Stimulated activated CD8-positive, alpha-beta memory T cell treated with anti-CD3 and anti-CD28 coated beads, Interleukin-15, amount 100 ng/mL, for 48 hours (primary cell): ENCODE measurements at places on chromosomes 2 and 18.

DNA sequence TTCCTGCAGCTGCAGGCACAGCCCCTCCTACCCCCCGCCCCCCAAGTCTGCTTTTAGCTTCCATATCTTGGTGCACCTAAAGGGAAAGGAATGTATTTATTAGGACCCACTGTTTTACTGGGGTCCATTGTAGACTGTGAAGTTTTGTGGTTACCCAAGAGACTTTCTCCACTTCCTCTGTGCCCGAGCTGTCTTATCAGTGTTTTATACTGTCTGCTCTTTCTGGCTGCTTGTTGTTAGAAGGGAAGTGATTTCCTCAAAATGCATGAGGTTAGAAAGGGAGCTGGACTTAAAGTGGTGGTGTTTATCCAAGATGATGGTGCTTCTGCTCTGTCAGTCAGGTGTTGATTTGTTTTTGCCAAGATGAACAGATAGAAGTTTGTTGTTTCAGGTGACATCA is 85.0 kb downstream of the PTH2R start:
- no peak for DNase-seq

- DNase-seq = no peak
Observed at GRCh38 chr2:29951576-29951975, 30.2 kb upstream of the ALK start.

GRCh38 chr2:12419803-12420202 is 296.9 kb upstream of the TRIB2 start:
- no peak for DNase-seq

DNA sequence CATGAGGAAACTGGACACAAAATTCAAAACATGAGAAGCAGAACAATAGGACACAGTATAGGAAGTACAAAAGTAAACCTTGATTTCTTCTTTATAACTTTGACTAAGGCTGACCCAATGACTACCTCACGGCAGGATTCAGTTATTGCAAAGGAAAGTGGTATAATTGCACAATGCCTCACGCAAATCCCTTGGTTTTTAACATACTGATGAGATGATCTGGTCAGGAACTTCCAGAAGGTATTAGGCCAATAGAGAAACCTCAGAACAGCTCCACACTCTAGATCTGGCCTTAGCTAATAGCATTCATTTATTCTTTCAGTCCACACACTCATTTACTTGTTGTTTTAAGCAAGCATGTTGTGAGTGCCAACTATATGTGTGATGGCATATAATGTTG is 1526.9 kb upstream of the ACVR2A start:
- DNase-seq = no peak

GRCh38 chr2:96409820-96410164 is 74.2 kb downstream of the NCAPH start:
- DNase-seq = no peak

- DNase-seq = no peak
Observed at GRCh38 chr2:14587119-14587518, 45.4 kb upstream of the LRATD1 start.

- no peak for DNase-seq
Observed at GRCh38 chr2:74436848-74437695, 4.7 kb downstream of the RTKN start.

- DNase-seq = no peak
Observed at GRCh38 chr2:240297256-240298116, 138.0 kb upstream of the GPC1 start.

- no peak for DNase-seq
Observed at GRCh38 chr2:203225423-203226039, 13.3 kb upstream of the CYP20A1 start.

DNA sequence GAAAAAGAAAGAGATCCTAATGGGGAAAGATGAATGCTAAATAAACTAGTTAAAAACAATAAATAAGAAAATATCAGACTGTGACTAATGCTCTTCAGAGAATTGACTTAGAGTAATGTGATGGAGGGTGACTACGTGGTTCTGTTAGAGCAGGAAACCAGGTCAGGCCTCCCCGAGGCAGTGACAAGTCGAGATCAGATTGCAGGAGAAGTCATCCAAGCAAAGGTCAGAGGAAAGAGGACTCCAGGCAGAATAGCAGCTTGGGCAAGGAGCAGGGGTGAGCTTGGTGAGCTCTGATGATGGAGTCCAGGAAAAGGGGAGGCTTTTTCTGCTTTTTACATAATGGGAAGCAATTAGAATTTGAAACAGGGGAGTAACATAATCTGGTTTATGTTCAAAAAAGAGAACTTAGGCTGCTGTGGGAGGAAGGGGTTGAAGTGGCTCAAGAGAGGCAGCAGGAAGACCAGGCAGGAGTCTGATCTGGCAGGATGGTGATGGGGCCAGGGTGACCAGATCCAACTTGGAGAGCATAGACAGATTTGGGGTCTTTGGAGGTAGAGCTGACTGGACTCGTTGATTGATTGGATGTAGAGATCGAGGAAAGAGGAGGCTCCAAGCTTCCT is 27.3 kb upstream of the ITGB6 start:
- no peak for DNase-seq
